ENCODE measurements at places on chromosomes 3 and 15.

DNA sequence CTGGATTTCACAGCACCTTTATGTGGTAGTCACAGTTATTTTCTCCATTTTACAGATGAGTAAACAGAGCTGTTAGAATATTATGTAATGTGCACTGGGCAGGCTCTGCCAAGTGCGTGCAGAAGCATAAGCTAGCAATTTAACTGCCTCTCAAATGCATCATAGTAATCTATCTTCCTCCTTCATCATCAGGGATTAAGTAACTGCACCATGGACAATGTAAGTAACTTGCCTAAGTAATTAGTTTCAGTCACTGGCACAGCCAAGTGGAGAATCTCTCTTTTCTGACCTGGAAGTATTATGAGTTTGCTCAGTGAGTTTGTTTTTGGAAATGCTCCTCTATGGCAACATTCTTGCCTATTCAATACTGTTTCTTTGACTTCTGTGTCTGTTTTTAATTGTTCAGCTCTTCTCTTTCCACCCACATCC, 260.5 kb downstream of the PTPRG start:
- no peak for DNase-seq

DNA sequence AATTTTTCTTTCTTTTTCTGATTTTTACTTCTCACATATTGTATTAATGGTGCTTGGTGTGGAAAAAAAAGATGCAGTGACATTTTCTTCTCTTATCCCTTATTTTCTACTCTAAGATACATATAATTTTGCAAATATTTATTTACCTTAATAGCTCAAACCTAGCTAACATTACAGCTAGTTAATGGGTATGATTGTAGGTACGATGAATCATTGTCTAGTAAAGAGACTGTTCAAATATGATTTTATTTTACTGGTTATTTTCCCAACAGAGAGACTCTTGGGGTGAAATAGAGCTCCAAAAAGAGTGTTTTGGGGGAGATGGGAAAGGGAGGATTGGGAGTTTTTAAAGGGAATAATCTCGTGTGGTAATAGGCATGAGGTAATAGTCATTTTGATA, 206.0 kb downstream of the RBMS3 start:
- DNase-seq, result no peak

GRCh38 chr15:47820747-47821319, 103.5 kb downstream of the SEMA6D start:
- no peak for DNase-seq

DNA sequence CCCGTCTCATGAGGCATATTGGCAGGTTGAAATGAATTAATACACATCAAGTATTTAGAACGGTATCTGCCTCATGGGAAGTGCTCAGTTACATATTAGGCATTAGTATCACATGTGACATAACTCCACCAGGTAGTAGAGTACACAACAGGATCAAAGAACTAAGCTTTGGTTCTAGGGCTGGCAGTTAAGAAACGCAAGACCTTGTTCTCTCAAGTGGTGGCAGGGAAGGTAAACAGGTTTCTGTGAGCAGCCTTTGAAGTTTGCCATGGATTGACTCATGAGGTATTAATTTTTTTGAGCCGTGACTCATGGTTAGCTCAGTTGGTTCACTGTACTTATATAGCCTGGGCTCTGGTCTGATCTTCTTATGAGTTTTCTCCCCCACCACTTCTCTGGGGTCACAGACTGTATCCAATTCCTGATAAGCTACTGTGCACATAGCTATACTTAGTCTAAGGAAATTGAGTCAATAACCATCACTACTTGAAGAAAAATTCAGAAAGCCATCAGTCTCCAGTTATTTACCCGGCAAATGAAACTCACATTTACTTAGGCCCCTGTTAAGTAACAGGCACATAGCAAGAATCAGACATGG, 155.6 kb upstream of the STT3B start:
- no peak for DNase-seq

GRCh38 chr15:85974742-85975141, 104.9 kb upstream of the AGBL1 start:
- DNase-seq, result no peak

DNA sequence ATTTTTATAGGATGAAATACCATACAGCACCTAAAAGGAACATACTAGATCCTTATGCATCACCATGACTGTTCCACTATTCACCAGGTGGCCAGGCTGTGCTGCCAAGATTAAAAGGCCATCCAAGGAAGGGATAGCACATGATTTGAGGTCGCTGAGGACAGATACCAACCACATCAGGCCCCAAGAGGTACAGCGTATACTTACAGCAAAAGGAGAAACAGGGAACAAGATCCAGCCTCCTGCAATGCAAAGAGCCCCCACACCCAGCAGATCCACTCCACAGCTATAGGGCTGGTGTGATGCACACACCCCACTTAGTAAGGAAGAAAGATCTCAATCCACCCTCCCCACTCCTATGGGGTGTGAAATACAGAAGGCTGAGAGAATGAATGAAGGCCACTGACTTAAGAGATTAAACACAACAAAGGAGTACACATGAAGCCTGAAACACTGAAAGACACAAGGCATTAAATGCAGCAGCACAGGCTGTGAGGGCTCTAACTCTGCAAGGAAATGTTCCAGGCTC, 32.0 kb upstream of the ZNF445 start:
- no peak for DNase-seq

- DNase-seq, result no peak
Observed at GRCh38 chr15:63449731-63450130, 54.7 kb upstream of the USP3 start.

DNA sequence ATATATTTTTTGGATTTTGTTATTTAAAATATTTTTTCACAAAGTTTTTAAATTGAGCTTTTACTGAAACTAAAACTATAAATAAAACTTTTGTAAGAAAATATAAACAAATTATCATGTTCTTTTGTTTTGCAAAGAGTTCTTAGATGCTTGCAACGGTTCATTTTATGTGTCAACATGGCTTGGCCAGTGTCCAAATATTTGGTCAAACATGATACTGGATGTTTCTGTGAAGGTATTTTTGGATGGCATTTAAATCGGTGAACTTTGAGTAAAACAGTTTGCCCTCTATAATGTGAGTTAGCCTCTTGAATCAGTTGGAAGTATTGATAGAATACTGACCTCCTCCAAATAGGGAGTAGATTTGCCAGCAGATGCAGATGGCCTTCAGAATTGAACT, 612.6 kb upstream of the NECTIN3 start:
- no peak for DNase-seq

DNA sequence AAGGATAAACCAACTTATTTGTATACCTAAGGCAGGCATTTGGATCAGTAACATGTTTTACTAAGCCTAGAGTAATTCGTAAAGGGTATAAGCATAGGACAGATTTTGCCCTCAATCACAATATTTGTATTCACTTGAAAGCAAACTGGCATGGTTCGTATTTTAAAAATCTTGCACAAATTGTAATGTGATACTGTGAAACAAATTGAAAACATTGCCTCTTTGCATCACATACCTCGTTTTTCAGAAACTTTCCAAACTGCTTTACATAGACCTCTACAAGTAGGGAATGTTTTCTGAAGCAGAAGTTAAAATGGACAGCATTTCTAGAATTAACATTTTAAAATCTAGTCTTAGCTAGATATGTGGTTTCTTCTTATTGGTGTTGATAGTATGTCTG, 11.6 kb downstream of the KBTBD8 start:
- no peak for DNase-seq

GRCh38 chr3:14680716-14681115, 5.8 kb downstream of the C3orf20 start:
- no peak for DNase-seq

DNA sequence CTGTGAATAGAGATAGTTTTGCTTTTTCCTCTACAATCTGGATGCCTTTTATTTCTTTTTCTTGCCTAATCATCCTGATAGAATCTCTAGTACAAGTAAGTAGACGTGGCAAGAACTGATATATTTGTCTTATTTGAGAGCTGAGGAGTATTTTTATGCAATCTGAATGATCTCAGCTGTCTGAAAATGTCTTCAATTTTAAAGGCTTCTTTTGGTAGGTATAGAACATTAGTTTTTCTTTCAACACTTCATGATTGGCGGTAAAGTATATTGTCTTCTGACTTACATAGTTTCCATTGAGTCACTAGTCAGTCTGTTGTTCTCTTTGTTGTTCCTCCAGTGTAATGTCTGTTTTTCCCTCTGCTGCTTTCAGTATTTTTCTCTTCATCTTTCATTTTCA, 31.3 kb downstream of the MGA start:
- no peak for DNase-seq

GRCh38 chr3:161369531-161369930, 1.8 kb downstream of the SPTSSB start:
- DNase-seq, result no peak

DNA sequence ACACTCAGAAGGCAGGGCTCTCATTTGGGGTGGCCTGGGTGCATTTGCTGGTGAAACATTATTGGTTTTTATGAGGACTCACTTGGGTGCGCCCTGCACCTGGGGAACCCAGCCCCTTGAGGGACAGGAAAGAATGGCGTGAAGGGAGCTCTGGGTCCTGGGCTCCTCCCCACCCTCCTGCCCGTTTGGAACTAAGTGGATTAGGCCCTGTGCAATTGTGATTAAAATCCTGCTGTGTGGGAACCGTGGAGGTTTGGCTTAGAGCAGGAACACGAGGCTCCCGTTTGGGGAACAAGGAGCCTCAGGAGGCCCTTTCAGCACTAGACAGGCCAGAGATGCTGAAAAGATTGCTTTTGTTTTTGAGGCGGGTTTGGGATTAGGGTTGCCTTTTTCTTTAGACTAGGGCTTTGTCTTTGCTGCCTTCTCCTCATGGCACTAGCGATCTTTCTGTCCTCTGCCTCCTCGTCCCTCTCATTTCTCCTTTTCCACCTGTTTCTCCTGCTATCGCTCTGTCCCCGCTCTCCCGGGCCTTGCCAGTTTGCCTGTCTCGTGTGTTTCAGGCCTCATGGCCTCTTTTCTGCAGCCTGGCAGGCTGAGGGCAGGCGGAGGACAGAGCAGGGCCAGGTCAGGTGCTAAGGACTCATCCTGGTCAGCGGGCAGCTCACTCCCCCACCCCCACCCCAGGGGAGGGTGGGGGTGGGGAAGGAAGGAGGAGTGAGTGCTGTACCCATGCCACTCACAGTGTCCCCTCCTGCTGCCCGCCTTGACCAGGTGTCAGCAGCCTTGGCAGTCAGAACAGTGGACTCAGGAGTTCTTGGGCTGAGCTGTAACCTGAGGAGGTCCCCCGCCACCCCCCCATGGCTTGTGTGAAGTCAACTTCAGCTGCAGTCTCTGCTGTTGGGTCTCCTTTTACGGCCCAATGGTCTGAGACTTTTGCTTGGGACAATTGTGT, 8.6 kb downstream of the MAPKAPK3 start:
- DNase-seq, result no peak

- DNase-seq, result no peak
Observed at GRCh38 chr3:103499967-103500366, 1065.2 kb downstream of the ZPLD1 start.

DNA sequence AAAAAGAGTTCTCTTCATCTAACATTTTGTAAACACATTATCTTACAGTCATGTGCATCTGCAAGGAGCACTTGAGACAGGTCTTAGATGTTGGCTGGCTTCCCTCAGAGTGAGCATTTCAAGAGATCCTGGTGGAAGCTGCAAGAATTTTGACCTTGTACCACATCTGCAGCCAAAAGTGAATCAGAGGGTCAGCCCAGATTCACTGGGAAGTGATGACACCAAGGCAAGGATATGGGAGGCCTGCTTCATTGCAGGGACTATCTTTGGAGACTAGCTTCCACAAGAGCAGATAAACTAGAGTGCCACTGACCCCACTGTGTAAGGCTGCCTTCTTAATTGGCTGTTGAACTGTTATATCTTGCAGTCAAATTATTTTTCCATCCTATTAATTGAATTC, 21.3 kb upstream of the GADL1 start:
- no peak for DNase-seq

DNA sequence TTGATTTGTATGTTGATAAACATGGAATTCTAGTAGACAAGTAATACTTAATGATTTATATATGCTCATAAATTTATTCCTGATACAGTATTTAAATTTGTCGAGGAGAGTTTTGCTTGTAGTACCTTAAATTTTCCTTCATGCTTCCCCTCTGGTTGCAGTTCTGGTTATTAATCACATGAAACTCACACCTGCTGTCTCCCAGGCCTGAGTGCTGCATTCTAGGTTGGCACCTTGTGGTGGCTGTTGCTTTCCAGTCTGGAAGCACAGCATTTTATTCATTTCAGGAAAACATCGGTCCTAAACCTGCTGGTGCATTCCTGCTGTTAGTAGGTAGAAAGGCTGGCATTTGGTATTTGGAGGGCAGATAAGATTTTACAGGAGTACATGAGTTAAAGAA, 44.9 kb downstream of the ATP1B3 start:
- DNase-seq, result no peak

DNA sequence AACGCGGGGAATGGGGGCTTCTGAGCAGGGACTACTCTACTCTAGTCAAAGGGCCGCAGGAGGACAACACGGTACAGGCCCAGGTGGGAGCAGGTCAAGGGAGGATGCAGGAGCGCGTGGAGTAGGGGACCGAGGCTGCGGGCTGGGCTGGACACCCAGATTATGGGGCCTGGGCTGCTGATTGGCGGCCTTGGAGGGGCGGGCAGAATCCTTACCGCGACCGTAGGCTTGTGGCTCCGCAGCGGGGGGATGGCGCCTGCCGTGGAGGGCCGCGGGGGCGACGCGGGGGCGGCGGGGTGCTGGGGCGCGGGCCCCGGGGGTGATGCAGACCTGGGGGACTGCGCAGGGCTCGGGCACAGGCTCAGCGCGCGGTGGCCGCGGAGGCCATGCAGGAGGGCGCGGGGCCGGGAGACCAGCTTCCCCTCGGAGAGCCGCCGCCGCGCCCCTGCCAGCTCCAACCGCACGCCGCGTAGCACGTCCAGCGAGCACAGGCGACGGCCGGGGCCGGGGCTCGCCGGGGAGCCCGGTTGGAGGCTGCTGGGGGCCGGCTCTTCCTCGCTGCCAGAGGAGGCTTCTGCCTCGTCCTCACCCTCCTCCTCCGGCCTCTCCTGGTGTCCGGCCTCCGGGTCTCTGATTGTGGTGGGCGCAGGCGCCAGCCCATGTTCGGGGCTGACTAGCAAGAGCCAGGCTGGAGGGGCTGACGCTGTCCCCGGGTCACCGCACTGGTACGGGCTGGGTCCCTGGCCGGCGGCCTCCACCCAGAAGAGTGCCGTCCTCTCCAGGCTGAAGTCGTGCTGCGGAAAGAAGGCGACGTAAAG, 12.9 kb downstream of the UBAP1L start:
- no peak for DNase-seq

GRCh38 chr15:85582131-85583079, 202.0 kb downstream of the AKAP13 start:
- DNase-seq, result peak; percentile 32

- DNase-seq, result no peak
Observed at GRCh38 chr3:16318176-16318575, 53.2 kb downstream of the OXNAD1 start.

DNA sequence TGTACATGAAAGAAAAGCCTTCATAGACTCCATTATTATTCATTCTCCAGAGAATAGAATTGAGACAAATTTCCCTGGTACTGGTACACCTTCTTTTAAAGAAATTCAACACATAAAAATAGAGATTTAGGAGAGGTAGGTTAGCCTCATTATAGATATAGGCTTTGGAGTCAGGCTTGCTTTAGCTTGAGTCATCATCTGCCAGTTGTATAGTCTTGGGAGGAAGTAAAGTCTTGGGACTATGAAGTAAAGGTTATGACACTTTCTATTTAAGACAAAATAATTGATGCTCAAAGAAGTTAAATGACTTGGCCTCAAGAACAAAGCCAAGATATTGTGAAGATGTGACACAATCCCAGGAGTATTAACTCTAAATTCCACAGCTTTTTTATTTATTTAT, 4.3 kb downstream of the HRG start:
- no peak for DNase-seq
